Astrocyte (in vitro differentiated cells and primary cell): ENCODE measurements at places on chromosomes 7 and 10.

DNA sequence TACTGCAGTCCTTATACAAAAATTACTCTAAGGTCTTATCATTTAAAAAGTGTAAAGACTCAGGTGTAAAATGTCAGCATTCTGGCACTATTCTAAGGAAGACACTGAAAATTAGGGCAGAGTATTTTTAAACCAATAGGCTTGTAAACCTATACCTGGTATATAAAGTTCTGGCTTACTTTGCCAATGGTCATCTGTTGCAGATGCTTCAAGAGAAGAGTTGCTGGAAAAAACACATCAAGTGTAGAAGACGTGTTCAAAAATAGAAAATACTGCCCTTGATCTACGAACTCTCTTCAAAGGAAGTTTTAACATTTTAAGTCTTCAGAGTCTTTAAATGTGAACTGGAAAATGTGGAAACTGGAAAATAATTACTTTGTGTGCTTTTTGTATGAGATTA is 23.9 kb downstream of the NT5C3A start:
- DNase-seq: no peak

DNA sequence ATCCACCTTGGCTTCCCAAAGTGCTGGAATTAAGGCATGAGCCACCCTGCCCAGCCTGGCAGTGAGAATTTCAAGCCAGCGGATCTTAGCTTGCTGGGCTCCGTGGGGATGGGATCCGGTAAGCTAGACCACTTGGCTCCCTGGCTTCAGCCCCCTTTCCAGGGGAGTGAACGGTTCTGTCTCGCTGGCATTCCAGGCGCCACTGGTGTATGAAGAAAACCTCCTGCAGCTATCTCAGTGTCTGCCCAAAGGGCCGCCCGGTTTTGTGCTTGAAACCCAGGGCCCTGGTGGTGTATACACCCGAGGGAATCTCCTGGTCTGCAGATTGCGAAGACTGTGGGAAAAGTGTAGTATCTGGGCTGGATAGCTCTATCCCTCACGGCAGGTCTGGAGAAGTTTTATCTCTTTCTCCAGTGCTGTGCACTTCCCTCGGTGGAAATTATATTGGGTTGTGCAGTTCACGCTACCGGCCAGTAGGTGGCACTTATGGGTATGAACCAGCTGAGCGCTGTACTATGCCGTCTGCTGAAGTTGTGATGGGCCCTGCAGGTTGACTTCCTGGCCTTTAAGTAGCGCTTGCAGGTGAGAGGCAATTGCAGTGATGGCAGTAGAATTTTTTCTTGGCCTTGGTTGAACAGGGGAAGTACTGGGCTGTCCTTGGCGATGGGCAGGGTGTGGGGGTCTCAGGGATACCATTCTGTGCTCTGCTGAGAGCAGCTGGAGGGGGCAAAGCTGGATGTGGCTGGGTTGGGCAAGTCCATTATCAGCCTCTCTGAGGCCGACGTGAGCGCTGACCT is 138.0 kb upstream of the MTPN start:
- DNase-seq: peak; percentile 13

GRCh38 chr7:23332193-23332592 is 33.1 kb downstream of the MALSU1 start:
- no peak for DNase-seq

DNA sequence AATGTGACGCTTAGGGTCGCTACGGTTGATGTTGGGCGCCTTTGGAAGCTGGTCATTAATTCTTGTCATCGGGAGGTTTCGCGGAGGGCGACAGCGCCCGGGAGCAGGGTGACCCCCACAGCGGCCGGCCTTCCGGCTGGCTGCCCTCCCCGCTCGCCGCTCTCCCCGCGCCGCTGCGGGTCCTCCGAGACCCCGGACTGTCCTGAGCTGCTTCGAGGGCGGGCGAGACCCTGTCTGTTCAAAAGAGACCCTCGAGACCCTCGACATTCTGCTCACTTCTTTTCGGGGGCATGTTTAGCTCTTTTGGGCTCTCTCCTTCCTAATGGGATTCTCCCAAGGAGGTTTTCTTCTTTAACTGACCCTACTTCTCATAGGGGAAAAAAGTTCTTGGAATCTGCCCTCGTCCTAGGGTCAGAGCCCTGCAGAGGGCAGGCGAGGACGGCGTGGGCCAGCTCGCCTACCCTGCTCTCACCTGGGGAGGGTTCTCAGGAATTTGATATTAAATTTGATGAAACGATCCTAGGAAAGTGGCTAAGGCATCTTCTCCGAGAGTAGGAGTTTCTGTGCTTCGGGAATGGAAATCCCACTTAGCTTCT is 257.0 kb downstream of the OTUD1 start:
- no peak for DNase-seq

DNA sequence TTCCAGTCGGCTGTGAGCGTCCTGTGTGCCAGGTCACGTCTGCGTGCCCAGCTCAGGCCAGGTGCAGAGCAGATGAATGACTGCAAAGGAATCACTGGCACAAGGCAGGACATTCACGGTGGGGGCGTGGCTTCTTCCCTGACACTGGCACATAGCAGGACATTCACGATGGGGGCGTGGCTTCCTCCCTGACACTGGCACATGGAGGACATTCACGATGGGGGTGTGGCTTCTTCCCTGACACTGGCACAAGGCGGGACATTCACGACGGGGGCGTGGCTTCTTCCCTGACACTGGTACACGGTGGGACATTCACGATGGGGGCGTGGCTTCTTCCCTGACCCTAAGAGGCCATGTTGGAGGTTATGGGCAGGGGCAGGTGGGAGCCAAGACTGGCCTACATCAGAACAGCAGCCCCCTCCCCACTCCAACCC is 64.3 kb downstream of the MYL10 start:
- DNase-seq: no peak

GRCh38 chr7:48617993-48618392 is 306.4 kb upstream of the CDC14C start:
- no peak for DNase-seq

DNA sequence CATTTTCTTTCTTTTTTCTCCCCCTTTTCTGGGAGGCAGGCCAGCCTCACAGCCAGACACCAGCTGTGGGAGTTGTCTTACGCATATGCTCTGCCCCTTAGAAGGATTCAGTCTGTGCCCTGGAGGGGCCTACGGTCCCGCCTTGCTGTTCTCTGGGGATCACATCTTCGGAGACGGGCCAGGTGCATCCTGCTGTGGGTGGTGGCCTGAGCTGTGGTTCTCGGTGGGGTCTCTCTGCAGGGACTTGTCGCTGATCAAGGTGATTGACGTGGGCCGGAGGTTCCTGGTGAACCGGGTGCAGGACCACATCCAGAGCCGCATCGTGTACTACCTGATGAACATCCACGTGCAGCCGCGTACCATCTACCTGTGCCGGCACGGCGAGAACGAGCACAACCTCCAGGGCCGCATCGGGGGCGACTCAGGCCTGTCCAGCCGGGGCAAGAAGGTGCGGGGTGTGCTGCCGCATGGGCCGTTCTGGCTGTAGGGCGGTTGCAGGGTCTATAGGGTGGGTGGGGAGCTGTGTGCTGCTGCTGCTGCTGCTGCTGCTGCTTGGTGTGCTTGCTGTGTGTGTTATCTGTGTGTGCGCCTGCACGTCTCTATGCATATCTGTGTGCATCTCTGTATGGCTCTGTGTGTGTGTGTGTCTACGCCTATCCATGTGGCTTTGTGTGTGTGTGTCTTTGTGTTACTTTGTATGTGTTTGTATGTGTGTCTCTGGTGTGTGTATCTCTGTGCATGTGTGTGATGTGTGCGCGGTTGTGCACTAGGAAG is 17.9 kb downstream of the PFKFB3 start:
- DNase-seq: no peak

DNA sequence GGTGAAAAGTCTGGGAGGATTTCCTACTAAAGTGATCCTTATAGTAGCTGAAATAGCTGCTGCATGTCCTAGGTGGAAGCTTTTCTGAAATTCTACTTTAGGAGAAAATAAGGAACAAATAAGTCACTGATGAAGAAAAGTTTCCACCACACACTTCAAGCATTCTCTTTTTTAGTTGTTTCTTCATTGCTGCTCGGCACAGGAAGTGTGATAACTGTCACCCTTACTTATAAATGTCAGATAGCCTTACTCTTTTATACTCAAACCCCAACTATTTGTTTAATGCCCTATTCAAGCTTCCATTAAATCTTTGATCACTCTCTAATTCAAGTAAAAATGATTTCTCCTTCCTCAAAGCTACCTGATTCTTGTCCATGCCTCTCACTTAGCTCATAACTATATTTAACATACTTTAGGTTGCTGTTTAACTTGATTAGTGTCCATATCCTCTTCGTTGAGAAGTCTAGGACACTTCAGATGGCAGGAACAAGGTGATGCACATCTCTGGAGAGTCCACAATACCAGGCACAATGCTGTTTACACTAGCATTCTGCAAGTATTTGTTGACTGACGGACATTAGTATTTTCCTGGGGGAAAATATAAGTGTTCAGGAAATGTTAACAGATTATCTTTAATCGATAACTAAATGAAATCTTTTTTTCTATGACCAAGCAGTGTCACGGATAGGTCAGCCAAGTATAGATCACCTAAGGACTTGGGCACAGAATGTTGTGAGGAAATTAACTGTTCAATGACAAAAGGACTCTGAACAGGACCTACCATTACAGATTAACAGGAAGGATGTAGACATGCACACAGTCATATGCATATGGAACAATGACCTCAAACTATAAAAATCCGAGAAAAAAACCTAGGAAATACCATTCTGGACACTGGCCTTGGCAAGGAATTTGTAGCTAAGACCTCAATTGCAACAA is 67.4 kb downstream of the ZNF438 start:
- DNase-seq: no peak

DNA sequence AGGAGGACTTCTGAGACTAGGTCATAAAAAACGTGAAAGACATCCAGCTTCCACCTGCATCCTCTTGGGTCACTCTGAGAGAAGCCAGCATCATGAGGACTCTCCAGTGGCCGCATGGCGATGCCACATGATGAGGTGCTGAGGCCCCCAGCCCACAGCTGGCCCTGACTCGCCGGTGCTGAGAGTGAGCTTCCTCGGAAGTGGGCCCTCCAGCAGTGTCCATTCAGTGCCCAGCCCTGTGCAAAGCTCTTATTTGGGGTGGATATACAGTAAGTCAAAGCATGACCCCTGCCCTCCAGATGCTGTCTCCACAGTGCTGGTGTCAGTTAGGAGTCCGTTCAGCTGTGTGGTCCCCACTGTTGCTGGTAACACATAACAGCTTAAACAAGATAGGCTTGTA is 93.6 kb upstream of the CHST15 start:
- DNase-seq: no peak

DNA sequence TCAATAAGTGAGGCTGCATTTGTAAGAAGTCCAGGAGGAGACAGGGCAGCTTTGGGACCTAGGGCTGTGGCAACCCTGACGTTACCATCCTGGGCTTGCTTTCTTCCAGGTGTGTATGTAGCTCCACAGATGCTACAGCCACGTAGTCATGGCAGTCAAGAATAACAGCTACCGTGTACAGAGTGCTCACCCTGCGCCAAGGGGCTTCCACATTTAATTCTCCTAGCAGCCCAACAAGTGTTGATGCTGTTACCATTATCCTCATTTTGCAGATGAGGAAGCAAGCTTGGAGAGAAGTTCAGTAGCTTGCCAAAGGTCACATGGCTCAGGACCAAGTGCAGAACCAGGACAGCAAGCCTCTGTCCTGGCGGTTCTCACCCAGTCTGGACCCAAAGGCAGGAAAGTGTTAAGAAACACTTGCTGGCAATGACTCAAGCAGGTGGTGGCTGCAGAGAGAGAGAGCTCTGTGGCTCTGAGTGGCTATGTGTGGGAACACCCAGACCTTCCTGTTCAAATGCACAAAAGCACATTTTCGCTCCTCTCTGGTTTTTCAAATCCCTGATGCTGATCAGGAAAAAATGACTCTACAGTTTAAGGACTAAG is 89.8 kb downstream of the CREM start:
- peak; percentile 20 for DNase-seq

- no peak for DNase-seq
Measured at GRCh38 chr7:45573661-45574415, at the start of gene ADCY1. Gene ADCY1 (plus strand): TSS chr7:45574368. CDS start chr7:45574544, 176 bp downstream.

DNA sequence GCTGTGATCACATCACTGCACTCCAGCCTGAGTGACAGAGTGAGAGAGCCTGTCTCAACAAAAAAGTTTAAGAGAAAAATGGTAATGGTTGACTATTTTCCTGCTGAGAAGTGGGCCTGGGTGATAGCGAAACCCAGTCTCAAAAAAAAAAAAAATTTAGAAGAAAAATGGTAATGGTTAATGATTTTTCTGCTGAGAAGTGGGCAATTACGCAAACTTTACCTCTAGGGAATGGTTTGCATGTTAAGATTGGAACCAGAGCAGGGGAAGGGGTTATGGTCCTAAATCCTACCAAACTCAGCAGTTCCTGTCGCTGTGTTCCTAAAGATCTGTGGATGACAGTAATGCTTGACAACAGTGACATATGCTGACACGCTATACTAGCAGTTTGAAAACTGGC is 130.5 kb upstream of the RHEB start:
- DNase-seq: no peak

DNA sequence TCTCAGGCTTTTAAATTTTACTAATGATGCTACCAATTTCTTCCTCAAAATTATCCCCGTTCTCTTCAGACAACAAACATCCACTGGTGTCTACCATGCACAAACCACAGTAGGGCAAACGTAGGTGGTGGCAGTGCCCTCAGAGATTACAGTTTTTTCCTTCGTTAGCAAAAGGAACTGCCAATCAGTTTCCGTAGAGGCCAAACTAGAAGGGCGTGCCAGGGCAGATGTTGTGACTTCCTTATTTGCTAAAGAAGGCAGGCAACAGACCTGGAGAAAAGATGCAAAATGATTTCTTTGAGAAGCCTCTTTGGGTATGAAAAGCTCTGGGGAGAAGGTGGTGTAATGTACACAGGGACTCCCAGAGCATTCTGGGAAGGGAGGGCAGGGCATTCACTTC is 7.6 kb upstream of the FAM180A start:
- DNase-seq: no peak

DNA sequence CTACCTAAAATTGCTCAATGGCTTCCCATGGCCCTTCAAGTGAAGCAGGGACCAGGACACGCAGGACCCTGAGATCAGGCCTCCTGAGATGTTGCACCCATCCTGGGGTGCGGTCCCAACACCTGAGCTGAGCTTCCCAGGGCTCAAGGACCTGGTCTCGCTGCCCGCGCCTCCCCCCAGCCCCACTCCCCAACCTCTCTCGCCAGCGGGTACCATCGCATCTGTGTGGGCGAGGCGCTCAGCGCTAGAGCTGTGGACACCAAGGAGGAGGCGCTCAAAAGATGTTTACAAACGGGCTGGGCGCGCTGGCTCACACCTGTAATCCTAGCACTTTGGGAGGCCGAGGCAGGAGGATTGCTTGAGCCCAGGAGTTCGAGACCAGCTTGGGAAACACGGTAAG is 7.4 kb upstream of the CRYGN start:
- DNase-seq: no peak

DNA sequence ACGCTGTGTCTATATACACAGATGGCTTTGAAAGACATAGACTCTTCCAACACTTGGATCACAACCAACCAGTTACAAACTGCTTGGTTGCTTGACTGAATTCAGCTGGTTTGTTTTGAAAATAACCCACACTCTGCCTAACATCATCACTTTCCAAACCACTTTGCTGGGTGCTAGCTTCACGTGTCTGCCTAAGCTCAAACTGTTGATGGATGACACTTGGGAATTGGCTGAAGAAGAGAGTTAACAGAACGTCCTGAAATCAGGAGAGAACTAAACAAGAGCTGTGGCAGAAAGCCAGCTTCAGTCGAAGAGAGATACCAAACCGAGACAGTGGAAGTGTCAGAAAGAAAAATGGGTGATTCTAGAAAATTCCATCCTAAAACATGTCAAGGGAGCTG is 420.8 kb upstream of the AUTS2 start:
- peak; percentile 20 for DNase-seq
